ENCODE measurements at places on chromosomes 16 and 17.

DNA sequence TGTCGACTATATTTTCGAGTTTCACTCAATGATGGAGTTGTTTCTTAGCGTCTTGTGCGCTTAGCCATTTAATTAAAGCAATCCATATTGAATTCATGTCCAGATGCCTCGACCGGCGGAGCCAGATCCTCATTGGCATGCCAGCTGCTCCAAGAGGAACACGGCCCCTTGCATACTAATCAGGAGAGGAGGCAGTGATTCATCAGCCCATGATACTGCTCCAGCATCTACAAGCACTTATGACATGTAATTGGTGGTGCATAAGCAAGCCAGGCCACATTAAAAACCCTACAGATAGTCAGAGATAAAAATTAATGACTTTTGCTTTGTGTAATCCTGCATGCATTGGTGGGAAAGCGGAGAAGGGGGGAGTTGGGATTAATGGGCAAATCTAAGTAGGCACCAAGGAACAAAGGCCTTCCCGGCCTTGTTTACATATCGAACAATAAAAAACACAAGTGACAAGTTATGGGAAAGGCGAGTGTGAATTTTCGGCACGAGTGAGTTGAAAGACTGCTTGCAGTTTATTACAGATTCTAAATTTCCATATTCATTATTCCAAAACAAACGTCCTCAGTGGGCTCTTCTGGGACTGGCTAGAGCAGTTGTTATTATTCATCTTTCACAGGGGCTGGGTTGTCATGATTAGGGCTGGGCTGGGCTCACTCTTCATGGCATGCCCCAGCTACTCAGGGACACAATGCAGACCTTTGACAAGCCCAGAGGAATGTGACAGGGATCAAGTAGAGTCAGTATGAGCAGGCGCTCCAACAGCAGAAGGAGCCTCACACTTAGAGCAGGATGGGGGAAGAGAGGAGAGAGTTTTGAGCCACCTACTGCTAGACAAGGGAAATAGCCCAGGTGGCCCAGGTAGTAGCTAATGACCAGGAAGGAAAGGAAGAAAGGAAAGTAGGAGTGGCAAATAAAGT, 281.7 kb upstream of the ZFHX3 start:
- no peak for DNase-seq

GRCh38 chr16:23705517-23705902, 7.5 kb downstream of the ERN2 start:
- DNase-seq = no peak

GRCh38 chr17:33896263-33896662, 358.8 kb upstream of the CCL2 start:
- DNase-seq = no peak

GRCh38 chr16:53052519-53053501, at the start of gene CHD9NB:
TSS of gene CHD9NB (minus strand) at chr16:53052897. CDS start at chr16:53044158, 8,739 bp downstream.
- DNase-seq = peak; percentile 94

- no peak for DNase-seq
Observed at GRCh38 chr16:87674419-87674818, 72.1 kb downstream of the JPH3 start.

All from osteoblast (primary cell).